Muscle of arm (tissue), 14 donors: ENCODE measurements at places on chromosomes 3 and 15. TPM values are rescaled to one million over a fixed set of nuclear protein-coding genes. Genes with fewer than 3 reads are reported as not detected.

PLSCR5 gene
- polyA plus RNA-seq: not detected

PCSK6 gene
- polyA plus RNA-seq: 10.4 TPM

GRCh38 chr3:76177610-76178009, 392.3 kb upstream of the ZNF717 start:
- no peak for DNase-seq

RASGRP1 gene
- 0.44 TPM for polyA plus RNA-seq

MST1 gene
- polyA plus RNA-seq: 10.4 TPM

DNA sequence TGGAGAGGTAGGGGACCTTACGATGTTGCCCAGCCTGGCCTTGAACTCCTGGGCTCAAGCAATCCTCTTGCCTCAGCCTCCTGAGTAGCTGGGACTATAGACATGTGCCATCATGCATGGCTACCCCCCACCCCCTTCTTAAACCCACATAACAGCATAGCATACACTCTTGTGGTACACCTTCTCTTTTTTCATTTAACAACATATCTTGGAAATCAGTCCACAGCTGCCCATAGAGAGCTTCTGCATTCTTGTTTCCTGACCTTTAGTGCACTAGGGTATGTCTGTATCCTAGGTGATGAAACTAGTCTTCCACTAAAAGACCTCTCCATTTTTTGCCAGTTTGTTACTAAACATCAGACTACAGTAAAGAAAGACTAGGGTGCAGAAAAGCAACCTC, 33.0 kb downstream of the SLC28A1 start:
- DNase-seq: no peak

FEZF2 gene
- not detected for polyA plus RNA-seq

DNA sequence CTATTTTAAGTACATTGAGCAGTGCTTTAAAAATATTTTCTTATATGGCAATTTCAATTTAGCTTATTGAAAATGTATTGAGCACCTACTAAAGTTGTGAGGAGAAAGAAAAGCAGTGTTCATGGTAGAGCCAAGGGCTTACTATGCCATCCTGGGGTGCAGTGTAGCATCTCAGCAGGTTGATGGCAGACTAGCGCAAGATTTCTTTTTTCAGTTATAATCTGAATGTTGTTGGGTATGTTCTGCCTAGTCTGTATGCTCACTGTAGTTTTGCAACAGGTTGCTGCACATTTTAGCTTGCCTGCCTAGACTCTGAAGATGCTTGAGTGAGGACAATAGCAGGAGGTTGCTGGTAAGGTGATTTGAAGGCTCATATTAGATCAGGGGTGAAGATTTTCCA, 103.1 kb upstream of the UNC13C start:
- DNase-seq: no peak

DNA sequence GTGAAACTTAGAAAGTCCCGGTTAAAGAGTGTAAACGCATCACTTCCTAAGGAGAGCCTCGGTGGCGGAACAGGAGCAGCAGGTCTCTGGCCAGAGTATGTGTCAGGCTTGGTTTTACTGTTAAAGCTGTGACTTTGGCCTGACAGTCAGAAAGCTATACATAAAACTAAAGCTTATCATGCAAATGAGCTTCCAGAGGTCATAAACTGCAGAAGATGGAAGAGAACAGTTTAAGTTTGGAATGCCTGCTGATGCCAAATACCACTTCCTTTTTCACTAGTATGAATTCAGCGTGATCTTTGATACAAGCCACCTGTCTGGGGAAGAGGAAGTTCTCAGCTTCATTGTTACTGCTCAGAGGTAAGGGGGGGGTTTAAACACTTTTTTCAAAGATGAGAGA, 125.1 kb upstream of the CTDSPL start:
- no peak for DNase-seq

DNA sequence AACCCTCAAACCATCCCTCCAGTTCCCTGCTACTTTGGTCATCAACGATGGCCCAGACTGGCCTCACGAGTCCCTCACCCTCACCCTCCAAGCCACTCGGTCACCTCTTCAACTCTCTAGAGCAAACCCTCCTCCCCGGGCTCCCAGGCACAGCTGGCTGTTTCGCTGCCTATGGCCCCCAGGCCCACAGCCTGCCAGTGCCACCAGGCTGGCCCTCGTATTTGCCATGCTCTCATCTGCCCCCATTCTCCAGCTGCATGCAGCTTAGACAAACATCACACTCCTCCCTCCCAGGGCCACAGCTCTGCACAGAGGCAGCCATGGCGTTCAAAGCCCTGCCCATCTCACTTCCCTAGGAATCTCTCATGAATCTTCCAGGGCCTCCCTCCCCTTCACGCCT, 13.8 kb downstream of the RAB43 start:
- DNase-seq: no peak

GRCh38 chr3:113625834-113626233, 70.6 kb downstream of the USF3 start:
- no peak for DNase-seq

- no peak for DNase-seq
These were observed 231.5 kb downstream of the EFHB start for GRCh38 chr3:19702416-19703078.

ZNF654 gene
- 13.4 TPM for polyA plus RNA-seq

TRH gene
- not detected for polyA plus RNA-seq

FBXL22 gene
- 29.1 TPM for polyA plus RNA-seq

DNA sequence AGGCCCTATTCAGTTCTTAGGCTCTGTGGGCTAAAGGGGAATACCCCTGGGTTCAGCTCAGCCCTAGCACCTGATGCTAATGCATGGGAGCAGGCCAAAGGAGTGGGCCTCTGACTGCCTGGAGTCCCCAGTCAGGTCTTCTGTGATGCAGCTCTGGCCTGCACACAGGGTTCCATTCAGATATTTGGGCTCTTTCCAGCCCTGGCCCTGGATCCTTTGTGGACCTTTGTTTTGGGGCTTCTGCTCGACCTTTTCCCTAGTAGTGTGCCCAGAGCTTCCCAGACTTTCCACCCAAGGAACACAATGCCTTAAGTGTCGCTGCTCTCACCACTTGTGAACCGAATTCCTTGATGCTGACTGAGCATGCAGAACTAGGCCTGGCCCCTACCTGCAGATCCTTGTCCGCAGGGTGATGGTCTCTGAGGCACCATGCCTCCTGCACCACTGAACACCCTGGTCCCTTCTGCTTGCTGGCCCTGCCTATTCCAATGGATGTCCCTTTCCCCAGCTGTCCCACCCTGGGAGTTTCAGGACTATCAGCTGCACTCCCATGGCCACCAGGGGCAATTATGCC, 5.1 kb downstream of the SEC13 start:
- DNase-seq: no peak

GRCh38 chr3:146747051-146747450, 141.9 kb upstream of the PLSCR5 start:
- DNase-seq: no peak

SPINK8 gene
- not detected for polyA plus RNA-seq

CATSPER2 gene
- polyA plus RNA-seq: 1.9 TPM

DNA sequence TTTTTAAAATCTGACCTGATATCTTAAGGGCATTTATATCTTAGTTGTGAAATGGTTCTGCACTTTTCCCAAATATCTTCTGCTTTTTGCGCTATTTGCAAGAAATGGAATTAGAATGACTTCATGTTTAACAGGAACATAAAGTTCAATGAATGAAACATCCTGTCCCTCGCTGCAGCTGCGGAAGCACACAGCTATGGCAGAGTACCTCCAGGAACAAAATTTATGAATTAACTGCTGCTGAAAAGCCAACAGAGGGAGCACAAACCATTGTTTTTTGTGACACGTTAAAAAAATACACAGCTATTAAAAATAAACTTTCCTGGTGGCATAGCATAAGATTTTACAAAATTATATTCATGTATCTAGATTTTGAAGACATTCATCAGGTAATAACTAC, 404.4 kb upstream of the MDFIC2 start:
- peak; percentile 45 for DNase-seq

DNA sequence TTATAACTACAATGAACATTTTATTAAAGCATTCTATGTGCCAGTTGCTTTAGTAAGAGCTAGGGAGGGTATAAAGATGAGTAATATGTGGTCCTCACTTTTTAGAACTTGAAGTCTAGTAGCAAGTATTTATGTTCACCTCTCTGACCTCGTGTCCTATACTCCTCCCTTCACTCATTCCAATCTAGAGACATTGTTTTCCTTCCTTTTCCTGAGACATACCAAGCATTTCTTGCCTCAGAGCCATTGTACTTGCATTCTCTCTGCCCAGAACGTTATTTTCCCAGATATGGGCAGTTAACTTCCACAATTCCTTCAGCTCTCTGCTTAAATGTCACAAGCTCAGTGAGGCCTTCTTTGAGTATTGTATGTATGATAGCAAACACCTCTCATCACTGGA, 408.6 kb downstream of the PDCD6IP start:
- DNase-seq: no peak
